ENCODE measurements at places on chromosomes 6 and 20.

DNA sequence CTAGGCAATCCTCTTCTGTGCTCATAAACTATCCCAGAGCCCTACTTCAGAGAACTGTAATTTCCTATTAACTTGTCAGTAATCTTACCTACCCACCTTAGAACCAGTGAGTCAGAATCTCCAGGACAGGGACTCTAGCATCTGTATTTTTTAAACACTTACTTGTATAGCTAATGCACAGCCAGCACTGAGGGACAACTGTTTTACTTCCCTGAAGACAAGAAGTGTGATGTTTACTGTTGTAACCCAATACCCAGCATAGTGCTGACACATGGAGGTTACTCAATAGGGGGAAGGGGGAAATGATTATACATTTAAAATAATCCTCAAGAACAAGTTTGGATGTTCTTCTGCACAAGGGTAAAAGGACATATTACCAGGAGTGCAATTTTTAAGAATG lies 130.8 kb downstream of the BTBD9 start:
- no peak for DNase-seq

DNA sequence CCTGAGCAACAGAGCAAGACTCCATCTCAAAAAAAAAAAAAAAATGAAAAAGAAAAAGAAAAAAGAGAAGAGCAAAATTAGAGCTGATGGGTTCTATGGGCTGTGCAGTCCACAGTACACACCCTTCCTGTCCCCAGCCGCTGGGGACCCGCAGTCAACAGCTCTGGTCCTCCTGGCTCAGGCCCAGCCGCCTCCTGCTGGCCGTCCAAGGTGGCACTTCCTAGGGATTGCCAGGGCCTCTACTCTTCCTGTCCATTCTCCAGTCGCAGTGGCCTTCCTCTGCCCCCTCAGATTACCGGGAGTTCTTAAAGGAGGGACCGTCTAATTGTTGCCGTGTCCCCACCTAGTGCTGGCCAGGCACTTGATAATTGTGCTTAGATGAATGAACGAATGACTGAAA lies 41.7 kb downstream of the TMEM242 start:
- DNase-seq, result no peak

- DNase-seq, result no peak
Measured at GRCh38 chr6:126071000-126071647, 84.8 kb downstream of the TRMT11 start.

DNA sequence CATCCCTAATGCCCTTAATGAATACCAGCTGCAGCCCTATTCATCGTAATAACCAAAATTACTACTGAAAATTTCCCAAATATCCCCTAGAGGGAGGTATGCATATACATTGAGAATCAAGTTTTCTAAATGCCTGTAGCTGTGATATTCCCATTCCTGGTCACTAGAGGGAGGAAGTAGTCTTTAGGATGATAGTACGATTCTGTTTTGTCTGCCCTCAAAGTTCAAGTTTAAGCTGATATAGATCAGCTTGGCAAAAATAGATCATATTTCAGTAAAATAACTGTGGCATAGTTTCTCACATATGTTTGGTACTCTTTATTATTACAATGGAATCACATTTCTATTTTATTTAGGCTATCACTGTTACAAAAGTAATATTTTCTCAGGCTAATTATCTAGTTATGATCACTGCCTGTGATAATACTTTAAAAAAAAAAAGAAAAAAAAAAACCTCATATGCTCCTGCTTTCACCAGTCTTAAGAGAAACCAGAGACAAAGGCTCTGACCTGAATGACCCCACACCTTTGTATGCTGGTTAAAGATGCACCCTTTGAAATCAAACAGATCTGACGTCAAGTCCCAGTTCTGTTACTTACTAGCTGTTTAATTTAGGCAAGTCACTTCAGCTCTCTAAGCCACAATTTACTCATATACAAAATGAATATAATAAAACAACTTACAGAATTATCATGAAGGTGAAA lies 11.0 kb downstream of the TSPYL1 start:
- no peak for DNase-seq

DNA sequence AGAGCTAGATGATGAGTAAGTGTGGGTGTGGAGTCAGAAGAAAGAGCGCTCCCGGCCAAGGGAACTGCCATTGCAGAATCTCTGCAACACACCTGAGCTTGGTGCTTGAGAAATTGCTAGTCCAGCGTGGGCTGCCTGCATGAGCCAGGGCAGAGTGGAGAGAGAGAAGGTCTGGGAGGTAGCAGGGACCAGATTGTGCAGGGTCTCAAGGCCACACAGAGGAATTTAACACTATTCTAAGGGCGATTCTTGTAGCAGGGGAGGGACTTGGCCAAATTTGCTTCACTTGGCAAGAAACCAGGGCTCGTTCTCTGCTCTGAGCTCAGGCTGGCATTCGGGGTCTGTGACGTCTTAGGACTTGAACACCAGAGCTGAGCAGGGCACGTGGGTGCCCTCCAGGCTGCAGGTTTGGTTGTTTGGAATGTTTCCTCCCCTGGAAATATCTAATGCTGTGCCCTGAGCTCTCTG lies 53.5 kb downstream of the BCAS4 start:
- DNase-seq, result peak; percentile 21

DNA sequence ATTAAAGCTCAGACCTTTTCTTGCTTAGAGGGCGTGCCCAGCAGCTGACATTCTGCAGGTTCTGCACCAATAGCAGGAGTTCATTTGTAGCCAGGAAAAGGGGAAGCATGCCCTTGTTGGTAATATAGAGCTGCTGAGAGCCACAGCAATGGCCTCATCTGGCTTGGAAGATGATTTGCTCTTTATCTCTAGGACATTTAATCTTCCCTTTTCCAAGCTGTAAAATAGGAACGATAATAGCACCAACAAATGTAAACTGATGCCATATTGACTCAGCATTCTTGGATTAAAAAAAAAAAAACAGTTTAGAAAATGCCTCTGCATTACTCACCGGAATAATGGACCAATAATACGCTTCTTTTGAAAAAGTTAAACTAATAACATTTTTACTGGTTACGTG lies 93.4 kb upstream of the SLC2A12 start:
- no peak for DNase-seq

GRCh38 chr20:37345339-37346235 lies at the start of gene SRC:
SRC (plus strand) TSS chr20:37346140; CDS start chr20:37384154, 38,014 bp downstream.
- DNase-seq, result no peak

GRCh38 chr20:33940666-33941065 lies 53.0 kb upstream of the RALY start:
- no peak for DNase-seq

DNA sequence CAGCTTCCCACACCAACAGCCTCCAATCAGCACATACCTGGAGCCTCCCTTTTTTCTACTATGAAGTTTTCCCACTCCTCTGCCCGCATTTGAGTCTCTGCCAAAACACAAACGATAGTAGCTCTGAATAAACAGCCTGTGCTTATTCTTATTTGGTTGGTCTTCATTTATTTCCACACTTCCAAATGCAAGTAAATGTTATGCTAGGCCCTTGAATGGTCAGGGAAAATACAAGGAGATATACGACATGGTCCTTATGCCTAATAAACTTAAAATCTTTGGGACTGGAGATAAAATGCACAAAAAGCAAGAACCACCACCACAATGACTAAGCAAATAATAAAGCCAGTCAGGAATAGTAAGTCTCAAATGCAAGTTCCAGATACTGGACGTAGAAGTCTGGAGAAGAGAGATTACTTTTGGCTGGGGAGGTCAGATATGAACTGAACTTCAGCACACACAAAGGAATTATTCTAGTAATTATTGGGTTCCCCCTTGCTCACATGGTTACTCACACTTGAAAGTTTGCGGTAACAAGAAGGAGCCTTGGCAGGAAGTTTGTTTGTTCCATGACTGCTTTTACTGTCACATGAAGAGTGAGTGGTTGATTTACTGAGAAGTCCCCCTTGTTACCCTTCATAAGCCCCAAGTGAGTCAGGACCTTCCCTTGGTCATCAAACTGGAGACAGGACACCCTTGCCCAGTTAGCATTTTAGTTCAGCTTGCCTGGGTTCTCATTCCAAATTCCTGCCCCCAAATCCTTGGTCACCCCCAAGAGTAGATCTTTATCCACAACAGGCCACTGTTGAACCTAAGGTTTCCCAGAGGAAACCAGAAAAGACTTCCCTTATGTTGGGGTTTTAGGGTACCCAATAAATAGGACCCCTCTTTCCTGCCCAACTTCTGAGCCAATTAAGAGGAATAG lies 511.2 kb upstream of the JARID2 start:
- DNase-seq, result no peak

DNA sequence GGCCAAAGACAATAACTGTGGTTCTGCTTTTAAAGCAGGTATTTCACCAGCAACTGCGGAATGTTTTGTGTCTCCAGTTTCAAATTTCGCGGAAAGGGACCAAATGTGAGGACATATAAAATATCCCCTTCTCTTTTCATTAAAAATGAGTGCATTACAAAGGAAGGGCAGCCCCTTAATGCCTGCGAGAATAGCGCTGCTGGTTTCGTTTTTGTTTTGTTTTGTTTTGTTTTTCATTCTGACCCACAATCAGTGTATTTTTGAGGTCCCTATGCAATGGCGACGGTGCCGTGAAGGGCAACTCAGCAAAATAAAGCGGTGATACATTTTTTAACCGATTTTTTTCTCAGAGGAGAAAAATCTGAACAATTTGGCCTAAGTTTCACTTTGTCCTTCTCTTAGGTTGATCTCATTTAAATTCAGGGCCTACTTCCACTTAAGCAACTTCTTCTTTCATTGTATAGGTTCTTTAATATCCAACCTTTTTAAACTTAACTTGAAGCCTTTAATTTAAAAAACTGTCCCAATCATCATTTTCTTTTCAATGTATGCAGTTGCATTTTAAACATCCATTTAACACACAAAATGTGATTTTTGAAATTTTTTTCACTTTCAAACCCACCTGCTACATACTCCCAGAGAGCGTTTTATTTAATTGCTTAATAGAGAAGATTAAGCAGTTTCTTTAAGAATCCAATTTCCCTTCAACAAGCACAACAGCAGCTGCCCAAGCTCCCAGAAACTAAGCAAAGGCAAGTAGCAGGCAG lies 2.9 kb upstream of the HIVEP2 start:
- no peak for DNase-seq

GRCh38 chr6:115971785-115972184 lies 88.9 kb downstream of the FRK start:
- DNase-seq, result no peak

GRCh38 chr6:113642714-113643406 lies 214.3 kb upstream of the MARCKS start:
- no peak for DNase-seq

- no peak for DNase-seq
Measured at GRCh38 chr6:87881342-87881895, 166.2 kb upstream of the SPACA1 start.

GRCh38 chr6:109772883-109773431 lies 81.9 kb downstream of the FIG4 start:
- DNase-seq, result no peak

GRCh38 chr6:136726837-136727557 lies 65.3 kb downstream of the MAP3K5 start:
- no peak for DNase-seq

GRCh38 chr20:62156592-62157386 lies 13.2 kb downstream of the SS18L1 start:
- DNase-seq, result no peak

DNA sequence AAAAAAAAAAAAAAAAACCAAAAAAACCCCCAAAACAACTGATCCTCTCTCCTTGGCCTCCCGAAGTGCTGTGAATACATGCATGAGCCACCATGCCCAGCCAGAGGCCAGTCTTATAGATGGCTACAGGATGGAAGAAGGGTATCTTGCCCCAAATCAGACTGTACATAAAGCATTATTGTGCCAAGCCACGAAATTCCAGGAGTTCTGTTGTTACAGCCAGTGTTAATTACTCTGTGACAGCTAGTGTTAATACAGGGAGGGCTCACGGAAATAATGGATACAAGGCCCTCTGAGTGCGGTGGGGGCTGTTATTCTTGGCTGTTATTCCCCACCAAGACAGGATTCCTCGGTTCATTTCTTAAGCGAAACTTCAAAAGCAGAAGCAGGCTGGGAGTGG lies 1.4 kb upstream of the CLPSL2 start:
- DNase-seq, result no peak
